Sigmoid colon (tissue), 7 donors: ENCODE measurements at places on chromosomes 7 and 10. TPM values are rescaled to one million over a fixed set of nuclear protein-coding genes. Genes with fewer than 3 reads are reported as not detected.

DNA sequence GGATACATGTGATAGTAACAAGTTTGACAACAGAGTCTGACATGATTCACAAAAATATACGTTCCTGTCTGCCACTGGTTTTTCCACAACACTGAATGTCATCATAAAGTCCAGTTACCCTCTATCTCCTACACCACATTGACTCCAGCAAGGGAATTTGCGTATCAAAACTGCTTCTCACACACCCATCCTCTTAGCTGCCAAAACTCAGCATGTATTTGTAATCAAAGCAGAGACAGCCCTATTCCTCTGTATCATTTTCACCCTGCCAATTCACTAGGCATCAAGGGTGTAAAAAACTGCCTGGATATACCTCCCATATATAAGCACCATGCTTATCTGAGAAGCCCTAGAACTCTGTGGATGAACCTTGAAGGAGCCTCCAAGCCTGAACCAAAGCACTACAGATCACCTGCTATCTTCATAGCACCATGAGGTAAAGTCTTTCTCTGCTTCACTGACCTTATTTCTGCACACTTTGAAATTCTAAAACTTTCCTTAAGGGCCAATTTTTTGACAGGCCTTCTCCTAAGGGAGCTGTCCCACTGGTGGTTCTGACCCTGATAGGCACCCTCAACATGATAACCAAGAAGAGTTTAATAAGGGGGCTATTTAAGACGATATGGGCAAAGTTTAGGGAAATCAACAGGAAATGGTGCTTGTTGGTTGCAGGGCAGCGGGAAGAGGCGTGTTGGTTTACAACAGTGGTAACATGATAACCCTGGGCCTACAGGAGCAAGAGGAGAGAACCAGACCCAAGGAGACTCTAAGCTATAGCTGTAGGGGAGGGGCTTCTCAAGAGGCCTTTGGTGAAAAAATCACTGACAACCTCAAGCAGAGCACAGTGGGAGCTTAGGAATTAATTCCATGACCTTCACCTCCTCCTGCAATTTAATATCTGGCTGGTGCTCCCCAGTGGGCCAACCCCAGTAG is at the start of gene IFIT1B:
TSS of gene IFIT1B (plus strand) at position 352 of the 933 bp plus-strand sequence. CDS start at position 432, 80 bp downstream.
- H3K27ac ChIP-seq: no peak within 1 kb of the TSS
- no peak for DNase-seq
- no peaks in the 10 kb centered on the region for H3K36me3 ChIP-seq
- no peak within 1 kb of the TSS for H3K4me3 ChIP-seq

GRCh38 chr7:32957326-32958045 is at the start of gene FKBP9:
FKBP9 (plus strand) TSS chr7:32957440; CDS start chr7:32957574, 134 bp downstream.
- no peaks in the 10 kb centered on the region for H3K27me3 ChIP-seq
- peak within 1 kb of the TSS; percentile 90 for H3K27ac ChIP-seq
- H3K4me1 ChIP-seq: no peaks in the 10 kb centered on the region
- DNase-seq: peak; percentile 89

GRCh38 chr7:123494193-123494796 is 40.1 kb downstream of the IQUB start:
- H3K4me1 ChIP-seq: no peaks in the 10 kb centered on the region
- no peak overlapping the region for H3K27ac ChIP-seq
- no peaks in the 10 kb centered on the region for H3K27me3 ChIP-seq
- no peak for DNase-seq
- H3K4me3 ChIP-seq: no peak overlapping the region

- no peak for DNase-seq
- H3K27me3 ChIP-seq: no peaks in the 10 kb centered on the region
- H3K36me3 ChIP-seq: no peaks in the 10 kb centered on the region
- H3K4me1 ChIP-seq: no peaks in the 10 kb centered on the region
- no peak overlapping the region for H3K4me3 ChIP-seq
- H3K27ac ChIP-seq: no peak overlapping the region
Observed at GRCh38 chr10:51617576-51618235, 81.7 kb downstream of the CSTF2T start.

BAZ1B gene
- 67.3 TPM for total RNA-seq

GRCh38 chr10:113214331-113214730 is 264.3 kb downstream of the TCF7L2 start:
- no peaks in the 10 kb centered on the region for H3K27me3 ChIP-seq
- DNase-seq: no peak
- no peaks in the 10 kb centered on the region for H3K4me1 ChIP-seq
- no peak overlapping the region for H3K4me3 ChIP-seq
- no peak overlapping the region for H3K27ac ChIP-seq

GRCh38 chr10:60335708-60336107 is 54.0 kb downstream of the ANK3 start:
- H3K27ac ChIP-seq: no peak overlapping the region
- H3K36me3 ChIP-seq: no peaks in the 10 kb centered on the region
- H3K4me3 ChIP-seq: no peak overlapping the region
- no peaks in the 10 kb centered on the region for H3K4me1 ChIP-seq

DNA sequence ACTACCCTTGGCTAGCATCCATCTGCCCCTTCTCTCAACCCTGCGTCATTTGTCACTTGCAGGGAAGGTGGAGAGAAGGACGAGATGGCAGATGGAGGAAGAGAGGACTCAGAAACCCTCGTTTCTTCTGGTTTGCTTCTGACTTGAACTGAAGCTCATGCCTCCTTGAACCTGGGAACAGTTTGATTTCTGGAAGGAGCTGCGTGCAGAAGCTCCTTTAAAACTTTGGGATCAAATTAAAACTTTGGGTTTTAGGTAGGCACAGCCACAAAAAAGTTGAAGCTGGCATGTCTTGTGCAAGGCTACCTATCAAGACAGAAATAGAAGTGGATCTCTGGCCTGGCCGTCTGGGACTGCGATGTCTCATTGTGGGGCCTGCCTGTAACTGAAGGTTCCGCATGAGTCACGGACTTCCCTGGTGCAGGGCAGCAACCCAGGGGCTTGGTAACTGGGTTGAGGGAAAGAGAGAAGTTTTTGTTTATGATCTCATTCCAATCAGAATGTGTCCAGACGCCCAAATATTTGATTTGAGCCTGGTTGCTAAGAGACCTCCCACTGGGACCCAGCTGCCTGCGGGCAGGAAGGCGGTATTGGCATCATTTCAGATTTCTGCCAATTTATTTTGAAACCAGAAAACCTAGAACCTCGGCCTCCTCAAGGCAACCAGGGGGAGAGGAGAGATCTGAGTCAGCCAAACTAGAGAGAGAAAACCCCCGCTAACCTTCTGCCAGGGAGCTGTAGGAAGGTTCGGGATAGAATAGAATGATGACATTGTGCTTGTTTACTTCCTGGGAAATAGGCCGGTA is 15.8 kb upstream of the CAMK1D start:
- H3K27me3 ChIP-seq: no peaks in the 10 kb centered on the region
- H3K36me3 ChIP-seq: no peaks in the 10 kb centered on the region
- DNase-seq: peak; percentile 85
- H3K4me1 ChIP-seq: peaks cover 11% of the 10 kb centered on the region
- no peak overlapping the region for H3K4me3 ChIP-seq
